CD4-positive, alpha-beta T cell treated with Interferon gamma for 1 hour (primary cell): ENCODE measurements at places on chromosomes 5 and 9.

- DNase-seq, result no peak
These were observed 919.6 kb upstream of the SEMA6A start for GRCh38 chr5:117494188-117494587.

DNA sequence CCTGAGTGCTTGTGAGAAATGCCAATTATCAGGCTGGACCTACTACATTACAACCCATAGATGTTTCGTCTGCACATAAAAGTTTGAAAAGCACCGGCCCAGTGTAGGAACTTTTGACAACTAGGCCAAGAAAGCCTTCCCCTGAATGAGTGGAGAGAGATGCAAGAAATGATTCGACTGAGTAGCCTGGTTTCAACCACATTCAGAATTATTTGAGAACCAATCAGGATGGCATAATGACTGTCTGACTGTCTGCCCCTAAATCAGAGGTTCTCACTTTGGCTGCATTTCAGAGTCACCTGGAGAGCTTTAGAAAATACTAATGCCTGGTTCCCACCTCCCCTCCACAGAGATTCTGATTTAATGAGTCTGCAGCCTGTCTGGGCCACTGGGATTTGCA, 61.1 kb downstream of the FRMD3 start:
- no peak for DNase-seq

DNA sequence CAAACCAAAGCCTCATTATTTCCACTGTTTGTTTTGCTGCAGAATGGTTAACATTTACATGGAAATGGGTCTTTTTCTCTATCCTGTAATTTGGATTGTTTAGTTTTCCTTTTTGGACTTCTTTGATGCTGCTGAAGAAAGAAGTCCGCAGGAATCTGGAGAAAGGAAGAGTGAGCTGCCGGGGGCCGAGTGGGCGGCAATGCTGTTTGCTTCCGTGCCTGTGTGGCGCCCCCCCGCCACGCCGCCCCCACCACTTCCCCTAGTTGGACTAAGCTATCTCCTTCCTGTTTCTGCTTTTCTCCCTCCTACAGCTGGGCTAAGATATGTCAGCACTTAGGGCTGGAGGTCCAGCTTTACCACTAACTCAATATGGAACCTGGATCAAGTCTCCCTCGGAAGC, 39.7 kb downstream of the ACTL7B start:
- no peak for DNase-seq

- DNase-seq, result no peak
These were observed 541.0 kb downstream of the RAB3C start for GRCh38 chr5:59123595-59124561.

DNA sequence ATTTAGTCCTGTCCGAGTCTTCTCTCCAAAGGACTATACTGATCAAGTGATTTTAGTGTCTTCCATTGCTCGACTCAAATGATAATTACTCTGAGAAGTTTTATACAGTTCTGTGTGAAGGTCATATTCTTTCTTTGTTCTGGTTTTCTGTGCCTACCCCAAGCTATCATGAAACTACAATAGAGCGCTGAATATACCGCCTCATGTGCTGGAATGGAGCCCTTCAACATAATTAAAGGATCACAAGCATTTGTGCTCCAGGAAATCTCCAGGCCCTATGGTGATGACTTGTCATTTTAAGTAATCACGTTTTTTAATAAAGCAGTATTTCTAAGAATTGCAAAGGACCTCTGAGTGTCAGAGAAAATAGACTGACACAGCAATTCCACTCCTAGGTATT, 10.9 kb upstream of the SLC31A2 start:
- no peak for DNase-seq

DNA sequence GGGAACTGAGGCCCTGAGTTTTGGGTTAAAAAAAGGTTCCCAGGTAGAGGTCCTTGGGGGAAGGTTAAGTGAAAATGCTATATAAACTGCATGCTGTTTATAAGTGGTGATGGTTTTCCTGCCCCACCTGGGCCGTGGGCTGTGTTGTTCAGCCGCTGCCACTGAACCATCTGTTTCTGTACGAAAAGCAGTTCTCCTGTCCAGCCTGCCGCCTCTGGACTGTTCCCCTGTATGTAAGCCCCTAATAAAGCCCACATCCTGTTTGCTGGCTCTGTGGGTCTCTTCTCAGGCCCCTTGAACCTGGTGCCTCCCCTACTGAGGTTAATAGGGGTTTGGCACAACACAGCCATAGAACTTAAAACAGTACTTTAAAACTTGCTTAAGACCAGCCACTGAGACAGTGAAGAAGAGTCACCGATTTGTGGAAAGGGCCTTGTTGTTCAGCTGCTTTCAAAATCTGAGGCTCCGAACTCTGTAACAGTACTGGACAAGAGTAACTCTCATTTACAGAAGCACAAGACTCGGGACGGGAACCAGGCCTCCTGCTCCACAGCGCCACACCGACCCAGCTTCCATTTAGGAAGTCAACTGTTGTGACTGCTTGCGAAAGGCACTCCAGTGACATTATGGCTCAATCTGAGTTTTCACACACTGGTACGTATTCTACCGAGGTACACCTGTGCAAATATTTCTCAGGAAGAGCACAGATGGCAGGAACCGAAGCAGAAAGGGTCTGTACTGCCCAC, 192.5 kb downstream of the CDK5RAP2 start:
- DNase-seq, result no peak

DNA sequence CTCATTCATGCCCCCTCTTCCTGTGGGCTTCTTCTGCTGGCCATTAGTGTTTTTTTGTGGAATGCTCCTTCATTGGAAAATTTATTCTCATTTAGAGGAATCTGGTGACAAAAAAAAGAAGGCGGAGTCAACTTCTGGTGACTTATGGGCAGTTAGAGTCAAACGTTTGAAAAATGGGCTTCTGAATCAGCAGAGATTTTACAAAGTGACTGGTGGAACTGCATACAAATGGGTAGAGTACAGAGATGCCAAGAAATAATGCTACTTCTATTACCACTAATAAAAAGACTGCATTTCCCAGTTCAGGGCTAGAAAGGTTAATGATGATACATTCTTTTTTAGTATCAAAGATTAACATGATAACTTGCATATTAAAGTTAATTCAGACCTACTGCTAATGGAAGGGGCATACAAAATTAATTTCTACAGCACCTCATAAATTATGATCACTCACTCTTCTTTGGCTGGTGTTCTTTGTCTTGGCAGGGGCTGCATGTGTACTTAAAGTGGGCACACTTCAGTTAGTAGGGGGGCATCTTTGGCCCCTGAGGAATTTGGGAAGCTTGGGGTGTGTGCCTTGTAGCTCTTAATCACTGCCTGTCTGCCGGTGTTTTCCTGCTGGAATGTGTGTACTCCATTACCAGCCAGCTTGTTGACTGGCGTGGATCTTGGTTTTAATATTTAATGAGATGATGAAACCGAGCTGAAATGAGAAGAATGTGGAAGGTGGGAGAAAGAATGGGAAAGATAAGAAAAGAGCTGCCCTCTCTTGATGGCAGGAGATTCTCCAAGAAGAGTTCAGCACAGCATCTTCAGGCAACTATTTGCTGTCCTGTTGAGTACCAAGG, 148.9 kb downstream of the DOCK2 start:
- no peak for DNase-seq

DNA sequence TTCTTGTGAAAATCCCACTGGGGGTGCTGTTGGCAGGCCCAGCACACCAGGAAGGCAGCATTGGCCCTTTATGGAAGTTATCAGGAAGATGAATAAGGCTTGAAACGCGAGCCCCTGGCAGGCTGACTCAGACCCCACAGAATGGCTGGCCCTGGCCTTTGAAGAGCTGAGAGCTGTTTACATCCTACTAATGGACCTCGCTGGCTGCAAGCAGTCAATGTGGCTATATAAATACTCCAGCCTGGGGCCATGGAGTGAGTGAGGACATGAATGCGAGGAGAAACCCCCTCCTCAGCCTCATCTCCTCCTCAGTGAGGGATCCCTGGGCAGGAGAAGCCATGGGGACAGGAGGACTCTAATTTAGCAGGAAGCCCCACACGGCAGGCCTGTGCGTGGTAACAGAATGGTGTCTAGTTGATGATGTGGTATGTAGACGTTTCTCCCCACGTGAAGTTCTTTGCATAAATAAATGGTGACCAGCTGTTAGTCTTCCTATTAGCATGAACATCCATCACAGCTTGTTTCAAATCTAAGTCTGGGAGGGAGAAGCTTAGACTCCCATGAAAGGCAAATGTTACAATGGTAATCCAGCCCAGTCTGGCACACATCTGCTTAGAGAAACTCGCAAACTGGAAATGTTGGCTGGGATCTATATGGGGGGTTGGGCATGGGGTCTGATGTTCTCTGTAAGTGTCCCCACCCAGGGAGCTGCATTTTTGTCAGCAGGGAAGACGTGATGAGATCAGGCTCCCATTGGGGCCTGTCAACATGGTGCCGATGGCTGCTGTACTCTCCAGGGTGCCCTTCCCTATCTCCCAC, 175.1 kb upstream of the PITX1 start:
- no peak for DNase-seq

GRCh38 chr5:126455728-126456127, 32.5 kb downstream of the GRAMD2B start:
- no peak for DNase-seq

- no peak for DNase-seq
These were observed 60.0 kb upstream of the IRX1 start for GRCh38 chr5:3535414-3536211.

- no peak for DNase-seq
These were observed 77.6 kb downstream of the ADAMTS2 start for GRCh38 chr5:179267671-179268083.

DNA sequence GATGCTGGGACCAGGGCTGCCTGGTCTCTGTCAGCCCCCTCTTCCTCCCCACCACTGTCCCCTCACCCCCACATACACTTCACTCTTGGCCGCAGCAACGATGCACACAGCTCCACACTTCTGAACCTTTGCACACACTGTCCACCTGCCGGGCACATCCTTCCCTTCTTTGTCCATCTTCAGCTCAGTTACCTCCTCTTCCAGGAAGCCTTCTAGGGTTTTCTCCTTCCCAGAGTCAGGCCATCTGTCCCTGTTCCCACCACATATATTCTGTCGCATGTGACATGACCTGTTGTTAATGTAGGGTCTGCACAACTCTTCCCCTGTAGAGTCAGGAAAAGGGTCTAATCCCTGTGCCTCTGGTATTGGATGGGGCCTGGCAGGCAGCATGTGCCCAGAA, 38.6 kb upstream of the PHYKPL start:
- DNase-seq, result no peak

- no peak for DNase-seq
These were observed 211.2 kb downstream of the NXNL2 start for GRCh38 chr9:88746029-88746742.

- DNase-seq, result no peak
These were observed 10.6 kb downstream of the TAS2R1 start for GRCh38 chr5:9619331-9620092.

DNA sequence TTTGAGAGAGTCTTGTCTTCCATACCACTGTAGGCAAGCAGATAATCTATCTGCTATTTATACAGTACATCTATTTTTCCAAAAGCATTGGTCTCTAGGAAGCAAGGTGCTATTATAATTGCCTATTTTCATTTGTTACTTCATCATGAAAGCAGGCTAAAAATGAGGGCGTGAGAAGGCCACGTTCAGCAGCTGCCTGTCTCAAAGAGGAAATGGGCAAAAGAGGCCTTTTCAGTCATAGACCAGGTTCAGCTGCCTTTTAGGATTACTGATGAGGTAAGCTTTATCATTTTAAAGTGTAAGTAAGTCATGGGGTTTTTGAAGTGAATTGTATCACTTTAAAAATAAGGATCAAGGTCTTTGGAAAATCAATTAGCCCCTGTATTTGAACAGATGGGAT, 1091.1 kb upstream of the DMAC1 start:
- DNase-seq, result no peak

DNA sequence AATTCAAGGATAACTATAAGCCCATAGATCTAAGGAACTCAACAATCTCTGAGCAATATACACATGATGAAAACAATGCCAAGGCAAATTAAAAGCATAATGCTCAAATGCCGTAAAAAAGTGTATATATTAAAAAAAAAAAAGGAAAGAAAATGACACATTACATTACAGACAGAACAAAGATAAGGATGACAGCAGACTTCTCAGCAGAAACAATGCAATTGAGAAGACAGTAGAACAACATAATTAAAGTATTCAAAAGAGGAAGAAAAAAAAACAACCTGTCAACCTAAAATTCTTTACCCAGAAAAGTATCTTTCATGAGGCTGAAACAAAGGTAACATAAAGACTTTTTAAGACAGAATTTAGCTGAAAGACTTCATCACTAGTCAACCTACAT, 591.7 kb downstream of the ZNF608 start:
- DNase-seq, result no peak
